ENCODE measurements at places on chromosomes 13 and 19.

DNA sequence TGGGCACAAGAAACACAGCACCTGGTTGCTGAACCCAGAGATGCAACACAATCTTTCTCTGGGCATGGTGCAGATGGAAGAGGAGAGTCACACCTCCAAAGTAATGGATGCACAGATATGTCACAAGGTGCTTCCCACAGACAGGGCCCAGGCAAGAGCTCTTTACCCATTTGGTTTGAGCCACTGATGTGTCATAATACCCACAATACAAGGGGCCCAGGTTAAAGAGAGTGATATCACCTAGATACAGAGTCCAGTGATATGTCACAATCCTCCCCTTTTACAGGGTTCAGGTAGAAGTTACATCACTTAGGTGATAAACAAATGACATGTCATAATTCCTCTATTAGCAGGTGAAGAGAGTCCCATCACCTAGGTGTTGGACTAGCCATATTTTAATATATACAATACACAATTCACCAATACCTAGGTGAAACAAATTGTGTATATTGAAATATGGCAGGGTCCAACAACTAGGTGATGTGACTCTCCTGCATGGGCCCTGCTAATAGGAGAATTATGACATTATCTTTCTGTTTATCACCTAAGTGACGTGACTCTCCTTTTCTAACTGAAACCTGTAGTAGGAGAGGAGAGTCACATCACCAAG, 5.6 kb upstream of the ZNF43 start:
- H3K4me3 ChIP-seq, result no peak overlapping the region
- H3K36me3 ChIP-seq, result peaks cover 54% of the 10 kb centered on the region
- peaks cover under 1% of the 10 kb centered on the region for H3K4me1 ChIP-seq
- no peaks in the 10 kb centered on the region for H3K27me3 ChIP-seq

DNA sequence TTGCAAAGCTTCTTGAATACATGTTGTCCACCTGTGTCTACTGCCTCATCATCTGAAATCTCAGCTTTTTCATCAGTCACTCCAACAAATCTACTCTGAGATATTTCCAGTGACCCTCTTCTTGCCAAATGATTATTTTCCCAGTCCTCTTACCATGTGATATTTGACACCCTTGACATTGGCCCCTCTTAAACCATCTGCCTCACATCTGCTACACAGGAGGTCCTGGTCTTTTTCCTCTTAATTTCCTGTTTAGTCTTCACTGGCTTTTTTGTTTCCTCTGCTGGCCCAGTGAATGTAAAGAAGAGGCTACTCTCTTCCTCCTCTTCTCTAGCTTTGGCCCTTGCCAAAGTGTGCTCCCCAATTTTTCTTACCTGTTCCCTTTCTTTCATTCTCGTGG, 218.7 kb downstream of the DNAJC15 start:
- H3K27ac ChIP-seq, result no peak overlapping the region
- no peaks in the 10 kb centered on the region for H3K27me3 ChIP-seq

DNA sequence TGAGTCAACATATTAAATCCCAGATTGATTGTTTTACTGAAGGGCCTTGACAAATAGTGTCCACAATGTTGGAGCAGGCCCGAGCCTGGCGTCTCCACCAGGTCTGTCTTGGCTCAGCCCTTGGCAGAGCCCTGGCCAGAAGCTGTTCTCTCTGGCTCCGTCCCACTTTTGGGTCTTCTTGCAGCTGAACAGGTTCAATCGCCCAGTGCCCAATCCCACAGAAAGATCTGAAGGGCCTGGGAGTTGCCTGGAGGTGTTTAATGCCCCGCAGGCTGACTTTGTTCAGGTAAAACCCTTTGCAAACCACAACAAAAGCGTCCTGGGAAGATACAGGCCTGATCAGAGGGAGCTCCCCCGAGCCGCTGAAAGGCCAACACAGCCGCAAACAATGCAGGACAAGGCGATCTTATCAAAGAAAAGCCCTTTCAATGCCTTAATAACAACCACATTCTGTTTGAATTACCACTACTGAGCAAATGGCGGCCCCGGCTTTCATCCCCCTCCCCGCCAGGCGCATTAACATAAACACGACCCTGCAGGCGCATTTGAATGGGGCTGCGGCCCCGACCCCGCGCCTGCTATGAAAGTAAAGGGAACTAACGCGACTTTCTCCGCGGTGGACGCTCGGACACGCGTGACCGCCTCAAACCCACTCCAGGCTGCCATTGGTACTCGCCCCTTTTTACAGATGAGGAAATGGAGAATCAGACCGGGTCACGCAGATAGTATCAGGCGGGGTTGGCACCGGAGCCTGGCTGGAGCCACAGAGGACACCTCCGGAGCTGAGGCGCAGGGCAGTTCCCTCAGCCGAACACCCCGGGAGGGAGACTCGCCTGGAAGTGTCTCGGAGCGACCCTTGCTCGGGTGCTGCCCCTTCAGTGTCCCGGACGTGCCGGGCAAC, 3.1 kb downstream of the CDX2 start:
- peaks cover 34% of the 10 kb centered on the region for H3K4me1 ChIP-seq
- H3K27me3 ChIP-seq, result peaks cover 96% of the 10 kb centered on the region
- H3K27ac ChIP-seq, result no peak overlapping the region
- no peak overlapping the region for H3K4me3 ChIP-seq
- no peaks in the 10 kb centered on the region for H3K36me3 ChIP-seq

DNA sequence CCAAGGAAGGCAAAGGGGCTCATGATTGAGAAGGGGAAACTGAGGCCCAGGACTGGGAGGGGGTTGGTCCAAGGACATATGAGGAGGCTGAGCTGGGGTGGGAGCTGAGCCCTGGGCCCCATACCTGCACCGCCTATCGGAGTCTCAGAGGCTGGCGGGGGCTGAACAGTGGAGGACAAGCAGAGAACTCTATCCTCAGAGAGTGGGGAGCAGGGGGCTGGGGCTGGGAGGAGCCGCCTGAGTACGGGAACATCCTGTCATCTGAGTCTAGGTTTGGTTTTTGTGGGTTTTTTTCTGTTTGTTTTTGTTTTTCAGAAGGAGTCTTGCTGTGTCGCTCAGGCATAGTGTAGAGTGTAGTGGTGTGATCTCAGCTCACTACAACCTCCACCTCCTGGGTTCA, 6.2 kb downstream of the ARRDC2 start:
- H3K4me1 ChIP-seq, result peaks cover 50% of the 10 kb centered on the region
- H3K4me3 ChIP-seq, result peak overlapping the region; percentile 1
- no peaks in the 10 kb centered on the region for H3K27me3 ChIP-seq

DNA sequence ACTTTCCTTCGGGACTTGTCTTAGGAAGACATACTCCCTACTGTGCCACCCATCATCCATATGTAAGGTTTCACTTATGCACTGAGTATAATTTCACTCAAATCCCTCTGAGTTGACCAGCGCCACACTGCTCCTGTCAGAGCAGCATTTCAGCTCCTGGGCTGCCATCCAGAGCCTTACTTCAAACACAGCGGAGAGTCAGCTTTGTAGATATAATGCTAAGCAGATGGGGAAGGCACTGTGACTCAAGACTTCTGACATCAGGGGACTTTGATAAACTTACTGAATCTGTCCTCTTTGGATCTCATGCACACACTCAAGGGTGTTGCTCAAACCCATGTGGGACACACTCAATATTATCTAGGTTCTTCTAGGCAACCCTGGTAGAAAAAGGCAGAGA, 34.9 kb downstream of the DOCK9 start:
- DNase-seq, result peak; percentile 78
- no peaks in the 10 kb centered on the region for H3K36me3 ChIP-seq
- no peak overlapping the region for H3K4me3 ChIP-seq
- H3K27ac ChIP-seq, result no peak overlapping the region
- no peaks in the 10 kb centered on the region for H3K27me3 ChIP-seq

All from suprapubic skin (tissue), 4 donors.